ENCODE measurements at places on chromosomes 1 and 21.
A peak's percentile ranks its signal among the peaks of the same experiment; 100 is the strongest.

GRCh38 chr1:58971629-58972140, 187.8 kb upstream of the JUN start:
- DNase-seq: peak; percentile 47

GRCh38 chr1:61221642-61222041, 139.3 kb downstream of the NFIA start:
- DNase-seq: peak; percentile 68

DNA sequence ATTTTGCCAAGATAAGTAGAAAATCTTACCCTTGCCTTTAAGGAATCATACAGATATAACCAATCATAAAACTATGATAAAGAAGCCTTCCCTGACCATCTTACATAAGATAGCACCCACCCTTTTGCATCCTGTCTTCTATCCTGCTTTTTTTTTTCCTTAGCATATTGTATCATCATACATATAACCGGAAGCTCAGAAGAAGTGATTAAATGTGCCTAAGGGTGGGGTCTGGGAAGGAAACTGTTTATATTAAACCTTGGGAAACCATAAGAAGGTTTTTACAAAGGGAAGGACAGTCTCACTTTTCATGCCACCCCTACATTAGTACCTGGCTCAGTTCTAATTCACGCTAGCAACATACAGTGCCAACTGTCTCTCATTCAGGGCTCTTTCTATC, 66.8 kb downstream of the LUZP1 start:
- no peak for DNase-seq

- no peak for DNase-seq
Measured at GRCh38 chr1:71610476-71610875, 529.6 kb upstream of the ZRANB2 start.

DNA sequence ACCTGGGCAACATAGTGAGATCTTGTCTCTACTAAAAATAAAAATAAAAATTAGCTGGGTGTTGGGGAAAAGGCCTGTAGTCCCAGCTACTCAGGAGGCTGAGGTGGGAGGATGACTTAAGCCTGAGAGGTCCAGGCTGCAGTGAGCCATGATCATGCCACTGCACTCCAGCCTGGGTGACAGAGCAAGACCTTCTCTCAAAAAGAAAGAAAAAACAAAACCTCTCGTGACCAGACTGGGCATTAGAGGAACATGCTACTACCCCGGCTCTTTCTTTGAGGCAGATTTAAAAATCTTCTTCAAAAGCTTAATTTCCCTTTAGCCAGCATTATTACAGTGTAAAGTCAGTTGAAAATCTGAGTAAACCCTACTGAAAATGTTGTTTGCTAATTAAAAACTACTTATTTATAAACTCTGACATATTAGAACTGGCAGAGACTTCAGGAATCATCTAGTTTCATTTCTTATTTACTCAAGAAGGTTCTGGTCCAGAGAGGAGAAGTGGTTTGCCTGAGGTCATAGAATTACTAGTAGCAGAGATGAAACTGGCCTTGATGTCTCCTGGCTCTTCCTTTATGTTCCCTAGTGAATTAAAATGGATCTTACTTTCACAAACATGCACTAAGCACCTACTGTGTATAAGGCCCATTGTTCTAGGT, 11.6 kb upstream of the ELAVL4 start:
- DNase-seq: no peak

- no peak for DNase-seq
Measured at GRCh38 chr1:99697580-99697979, 51.7 kb downstream of the PALMD start.

DNA sequence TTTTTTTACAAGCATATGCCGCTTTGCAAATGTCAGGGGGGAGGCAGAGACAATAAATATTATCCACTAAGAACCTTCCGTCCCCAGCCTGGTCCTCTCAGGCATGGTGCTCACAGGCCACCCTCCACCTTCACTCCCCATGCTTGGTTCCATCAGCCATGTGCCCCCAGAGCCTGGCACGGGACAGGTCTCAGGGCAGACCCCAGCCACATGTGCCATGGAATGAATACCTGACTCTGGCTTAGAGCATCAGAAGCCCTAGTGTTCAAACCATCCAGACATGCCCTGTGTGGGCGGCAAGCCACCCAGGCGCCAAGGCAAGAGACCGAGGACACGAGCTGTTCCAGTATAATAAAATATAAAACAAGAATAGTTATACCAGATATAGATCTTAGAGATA, 5.4 kb downstream of the LSS start:
- DNase-seq: no peak

DNA sequence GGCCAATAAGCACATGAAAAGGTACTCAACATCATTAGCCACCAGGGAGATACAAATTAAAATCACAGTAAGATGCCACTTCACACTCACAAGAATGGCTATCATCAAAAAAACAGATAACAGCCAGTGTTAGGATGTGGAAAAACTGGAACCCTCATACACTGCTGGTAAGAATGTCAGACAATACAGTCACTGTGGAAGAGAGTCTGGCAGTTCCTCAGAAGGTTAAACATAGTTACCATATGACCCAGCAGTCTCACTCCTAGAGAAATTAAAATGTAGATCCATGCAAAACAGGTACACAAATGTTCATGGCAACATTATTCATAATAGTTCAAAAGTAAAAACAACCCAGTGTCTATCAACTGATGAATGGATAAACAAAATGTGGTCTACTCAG, 33.3 kb downstream of the LDLRAD1 start:
- no peak for DNase-seq

DNA sequence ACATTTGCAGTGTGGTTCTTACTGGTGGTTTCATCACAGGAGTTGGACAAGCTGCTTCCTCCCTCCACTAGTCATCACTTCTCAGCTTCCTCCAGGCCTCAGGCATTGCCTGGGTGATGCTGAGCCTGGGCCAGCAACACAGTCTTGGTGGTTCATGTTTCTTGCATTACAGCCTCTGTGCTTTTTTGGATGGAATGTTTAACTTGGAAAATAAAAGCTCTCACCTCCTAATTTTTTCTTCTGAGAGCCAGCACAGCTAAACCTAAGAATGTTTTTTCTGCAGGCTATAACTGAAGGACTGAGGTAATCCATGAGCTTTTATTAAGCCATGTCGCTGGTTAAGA, 66.1 kb upstream of the RHOU start:
- peak; percentile 53 for DNase-seq

GRCh38 chr1:184906761-184907160, 67.5 kb downstream of the NIBAN1 start:
- peak; percentile 38 for DNase-seq

GRCh38 chr1:108033550-108033951, 68.6 kb upstream of the VAV3 start:
- no peak for DNase-seq

DNA sequence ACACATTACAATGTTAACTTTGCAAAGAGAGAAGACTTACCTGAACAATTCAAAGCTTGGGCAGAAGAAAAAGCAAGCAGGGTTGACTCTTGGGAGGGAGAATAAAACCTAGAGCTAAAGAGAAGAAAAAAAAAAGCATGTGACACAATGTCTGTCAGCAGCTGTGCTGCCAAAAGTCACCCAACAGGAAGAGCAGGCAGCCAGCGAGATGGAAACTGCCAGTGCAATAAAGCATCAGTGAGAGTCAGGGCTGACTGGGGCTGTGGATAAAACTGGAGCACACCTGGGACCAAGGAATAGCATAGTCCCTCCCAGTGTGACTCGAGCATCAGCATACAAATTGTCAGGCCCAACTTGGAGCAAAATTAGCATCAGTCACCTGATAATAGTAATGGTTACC, 65.0 kb upstream of the SLC22A15 start:
- DNase-seq: no peak

DNA sequence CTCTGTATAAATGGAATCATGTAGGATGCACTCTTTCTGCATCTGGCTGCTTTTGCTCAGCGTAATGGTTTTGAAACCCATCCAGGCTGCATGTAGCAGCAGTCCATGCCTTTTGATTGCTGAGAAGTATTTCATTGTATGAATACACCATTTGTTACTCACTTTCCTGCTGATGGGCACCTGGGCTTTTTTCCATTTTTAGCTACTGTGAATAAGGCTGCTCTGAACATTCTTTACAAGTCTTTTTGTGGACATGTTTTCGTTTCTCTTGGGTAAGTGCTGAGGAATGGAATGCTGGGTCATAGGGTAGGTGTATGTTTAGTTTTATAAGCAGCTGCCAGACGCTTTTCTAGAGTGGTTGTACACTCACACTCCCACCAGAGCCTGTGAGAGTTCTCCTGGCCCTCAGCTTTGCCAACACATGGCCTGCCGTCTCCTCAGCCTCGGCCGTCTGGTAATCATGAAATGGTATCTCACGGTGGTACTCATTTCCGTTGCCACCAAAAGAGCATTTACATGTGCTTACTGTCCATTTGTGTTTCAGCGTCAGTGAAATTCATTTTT, 22.7 kb downstream of the SLX9 start:
- DNase-seq: peak; percentile 99

GRCh38 chr1:185562461-185563359, 171.5 kb upstream of the HMCN1 start:
- DNase-seq: no peak

DNA sequence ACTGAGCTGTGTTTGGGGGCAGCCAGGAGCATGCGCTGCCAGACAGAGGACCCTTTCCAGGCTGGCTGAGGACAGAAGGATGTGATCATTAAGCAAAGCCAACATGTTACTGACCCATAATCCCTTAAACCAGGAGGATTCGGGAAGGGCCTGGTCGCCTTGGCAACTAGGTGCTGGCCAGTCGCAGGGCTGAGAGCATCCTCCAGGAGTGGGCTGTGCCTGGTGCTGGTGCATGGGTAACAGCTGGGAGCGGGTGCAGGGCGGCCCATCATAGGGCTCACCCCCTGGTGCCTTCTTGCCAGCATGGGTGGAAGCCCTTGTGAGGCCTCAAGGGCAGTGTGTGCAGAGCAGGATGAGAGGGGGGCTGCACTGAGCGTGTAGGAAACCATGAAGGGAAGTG, 17.2 kb downstream of the CDK18 start:
- no peak for DNase-seq

GRCh38 chr1:232705815-232706575, 76.1 kb upstream of the SIPA1L2 start:
- peak; percentile 67 for DNase-seq

DNA sequence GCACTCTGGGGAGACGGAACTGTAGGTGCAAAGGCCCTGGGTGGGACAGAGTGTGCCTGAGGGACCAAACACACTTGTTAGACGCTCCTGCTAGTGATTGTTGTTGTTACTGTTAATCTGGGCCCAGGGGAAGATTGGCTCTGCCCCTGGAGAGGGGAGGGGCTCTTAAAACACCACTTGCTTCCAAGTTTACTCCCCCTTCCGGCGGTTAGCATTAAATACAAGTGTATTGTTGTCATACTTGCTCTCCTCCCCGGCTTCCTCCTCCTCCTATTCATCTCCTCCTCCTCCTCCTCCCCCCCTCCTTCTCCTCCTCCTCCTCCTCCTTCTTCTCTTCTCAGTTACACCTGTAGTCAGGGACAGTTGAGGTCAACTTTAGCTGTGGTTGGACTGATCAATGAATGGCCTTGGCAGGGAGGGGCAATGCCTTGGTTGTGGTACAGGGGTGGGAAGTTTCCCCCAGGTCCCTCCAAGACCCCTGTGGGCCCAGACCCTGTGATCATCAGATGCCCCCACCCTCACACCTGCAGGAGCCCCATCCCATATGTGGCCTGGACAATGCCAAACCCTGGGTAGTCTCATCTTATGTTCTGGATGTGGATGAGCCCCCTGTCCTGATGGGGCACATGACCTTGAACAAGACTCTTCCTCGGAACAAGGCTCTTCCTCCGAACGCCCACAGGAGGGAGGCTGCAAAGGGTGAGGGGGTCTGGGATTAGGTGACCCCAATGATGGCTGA, 217.3 kb downstream of the PTPRU start:
- peak; percentile 63 for DNase-seq

- no peak for DNase-seq
Measured at GRCh38 chr1:245014247-245015029, 140.3 kb upstream of the KIF26B start.

DNA sequence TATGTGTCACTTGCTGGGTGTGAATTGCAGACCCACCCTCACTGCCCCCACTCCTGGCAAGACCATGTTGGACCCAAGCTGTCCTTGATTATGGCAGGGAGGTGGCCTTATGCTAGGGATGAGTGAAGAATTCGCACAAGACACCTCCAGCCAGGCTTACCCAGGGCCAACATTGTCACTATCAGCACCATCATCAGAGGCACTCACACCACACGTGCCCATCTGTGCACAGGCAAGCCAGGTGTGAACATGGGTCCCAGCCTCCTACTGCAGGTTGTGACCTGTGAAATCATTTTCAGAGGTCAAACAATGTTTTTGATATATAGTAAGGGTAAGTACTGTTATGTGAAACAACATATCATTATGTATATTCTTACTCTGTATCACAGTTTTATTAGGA, 20.3 kb upstream of the RGS8 start:
- no peak for DNase-seq

- DNase-seq: peak; percentile 36
Measured at GRCh38 chr1:148318123-148318903, 164.8 kb downstream of the PPIAL4G start.
